Smooth muscle cell of the brain vasculature (primary cell): ENCODE measurements at places on chromosomes 2 and 18.

- DNase-seq = no peak
These were observed 48.2 kb downstream of the SPP2 start for GRCh38 chr2:234098681-234099080.

- no peak for DNase-seq
These were observed 19.5 kb downstream of the INPP4A start for GRCh38 chr2:98463988-98464771.

GRCh38 chr2:24909555-24910177, 10.4 kb downstream of the ADCY3 start:
- DNase-seq = no peak

DNA sequence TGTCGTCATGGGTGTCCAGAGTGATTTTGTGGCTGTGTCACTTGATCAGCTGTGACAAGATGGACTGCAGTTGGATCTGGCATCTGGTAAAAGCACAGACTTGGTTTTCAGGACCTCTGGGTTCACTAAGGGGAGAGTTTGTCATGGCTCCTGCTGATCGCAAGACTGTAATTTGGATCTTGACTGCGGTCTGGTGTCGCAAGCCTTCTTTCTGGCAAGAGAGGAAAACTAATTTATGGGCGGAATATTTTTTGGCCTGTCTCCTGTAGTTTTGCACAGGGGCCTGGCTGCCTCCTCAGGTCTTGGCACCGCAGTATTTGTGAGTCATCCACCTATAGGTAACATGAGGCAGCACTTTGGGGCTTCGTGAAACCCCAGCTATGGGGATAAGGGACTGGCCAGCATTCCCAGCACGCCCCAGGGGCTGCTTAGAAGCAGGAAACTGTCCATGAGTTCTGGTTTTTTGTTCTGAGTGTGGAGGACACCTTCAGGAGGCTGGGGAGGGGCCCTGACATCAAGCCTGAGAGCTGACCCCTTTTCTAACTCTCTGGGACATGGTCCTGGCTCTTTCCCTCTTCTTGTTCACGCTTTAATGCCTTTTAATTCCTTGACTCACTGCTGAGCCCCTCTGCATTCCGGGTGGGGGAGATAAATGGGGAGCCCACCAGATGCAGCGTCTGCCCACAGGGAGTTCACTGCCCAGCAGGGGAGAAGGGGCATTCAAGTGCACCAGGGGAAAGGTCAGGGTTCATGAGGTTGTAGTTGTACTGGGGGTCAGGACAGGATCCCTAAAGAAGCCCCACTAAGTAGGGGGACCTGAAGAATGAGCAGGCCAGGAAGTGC, 12.2 kb downstream of the SH3BP4 start:
- no peak for DNase-seq

- no peak for DNase-seq
These were observed 593 bp downstream of the SP140L start for GRCh38 chr2:230327418-230328154.
